Left forelimb (tissue), 1 donor: ENCODE measurements at places on chromosomes 2 and 18.
A peak's percentile ranks its signal among the peaks of the same experiment; 100 is the strongest.

- DNase-seq: no peak
Measured at GRCh38 chr2:159362816-159363251, 76.3 kb upstream of the WDSUB1 start.

- DNase-seq: peak; percentile 66
Measured at GRCh38 chr18:79496978-79497637, 101.4 kb downstream of the NFATC1 start.

DNA sequence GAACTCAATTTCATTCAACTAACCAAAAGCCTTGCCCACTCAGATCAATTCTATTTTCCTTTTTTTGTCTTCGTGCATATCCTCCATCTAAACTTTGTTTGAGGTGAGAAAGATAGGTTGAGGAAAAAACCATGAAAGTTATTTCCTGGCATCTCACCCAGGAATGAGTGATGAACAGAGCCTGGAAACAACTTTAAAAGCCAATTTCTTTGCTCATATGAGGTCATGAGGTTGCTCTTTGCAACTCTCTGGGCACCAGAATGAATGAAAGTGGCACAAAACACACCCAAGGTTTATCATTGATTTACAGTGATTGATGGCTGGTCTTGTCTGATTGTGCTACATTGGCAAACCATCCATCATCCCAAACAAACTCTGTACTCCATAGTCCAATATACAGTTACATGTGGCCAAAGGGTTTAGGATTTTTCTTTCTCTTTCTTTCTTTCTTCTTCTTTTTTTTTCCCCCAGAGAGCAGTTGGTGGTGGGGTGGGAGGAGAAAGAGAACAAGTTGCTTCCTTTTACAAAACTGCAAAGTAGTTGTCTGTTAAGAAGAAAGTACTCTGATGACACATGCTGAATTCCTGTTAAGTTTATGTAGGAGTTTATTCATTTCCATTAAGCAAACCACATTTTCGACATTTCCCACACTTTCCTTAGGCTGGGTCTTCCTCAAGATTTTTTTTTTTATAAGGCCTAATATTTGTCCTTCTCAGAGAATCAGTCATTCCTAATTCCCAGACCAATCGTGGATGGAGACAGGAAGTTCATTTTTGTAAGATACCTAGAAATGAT is 575.9 kb upstream of the ZEB2 start:
- DNase-seq: no peak

- peak; percentile 51 for DNase-seq
Measured at GRCh38 chr2:128636802-128637147, 318.1 kb upstream of the HS6ST1 start.

GRCh38 chr2:239881031-239881471 is 144.1 kb downstream of the NDUFA10 start:
- peak; percentile 42 for DNase-seq

DNA sequence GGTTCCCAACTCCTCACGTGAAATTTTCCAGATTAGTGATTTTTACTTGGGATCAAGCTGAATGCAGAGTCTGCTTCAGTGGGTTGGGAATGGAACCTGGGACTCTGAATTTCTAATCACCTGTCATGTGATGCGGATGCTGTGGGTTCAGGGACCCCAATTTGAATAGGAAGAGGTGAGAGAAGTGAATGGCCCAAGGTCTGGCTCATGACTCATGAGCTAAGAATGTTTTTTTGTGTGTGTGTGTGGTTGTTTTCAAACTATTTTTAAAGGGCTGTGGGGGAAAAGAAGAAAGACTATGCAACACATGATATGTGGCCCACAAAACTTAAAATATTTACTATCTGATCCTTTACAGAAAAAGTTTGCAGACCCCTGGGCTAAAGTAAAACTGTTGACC is 108.5 kb upstream of the CYRIA start:
- no peak for DNase-seq

- DNase-seq: no peak
Measured at GRCh38 chr2:68709421-68709911, 25.1 kb upstream of the ARHGAP25 start.

DNA sequence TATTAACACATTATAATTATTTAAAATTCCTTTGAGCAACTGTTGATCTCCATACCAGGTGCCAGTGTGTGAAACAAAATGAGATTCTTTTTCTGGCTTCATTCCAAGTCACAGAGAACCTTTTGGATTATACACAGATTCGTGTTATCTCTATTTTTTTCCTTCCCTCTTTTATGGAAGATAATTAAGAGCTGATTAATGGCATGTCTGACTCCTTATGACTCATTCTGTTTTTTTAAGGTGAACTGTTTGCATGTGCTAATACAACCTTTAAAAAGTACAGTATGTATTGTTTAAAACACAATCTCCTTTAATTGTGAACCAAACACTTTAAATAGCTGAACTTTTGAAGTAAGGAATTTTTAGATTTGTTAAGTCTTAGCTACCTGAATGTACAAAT is 39.3 kb downstream of the PELI1 start:
- DNase-seq: no peak

DNA sequence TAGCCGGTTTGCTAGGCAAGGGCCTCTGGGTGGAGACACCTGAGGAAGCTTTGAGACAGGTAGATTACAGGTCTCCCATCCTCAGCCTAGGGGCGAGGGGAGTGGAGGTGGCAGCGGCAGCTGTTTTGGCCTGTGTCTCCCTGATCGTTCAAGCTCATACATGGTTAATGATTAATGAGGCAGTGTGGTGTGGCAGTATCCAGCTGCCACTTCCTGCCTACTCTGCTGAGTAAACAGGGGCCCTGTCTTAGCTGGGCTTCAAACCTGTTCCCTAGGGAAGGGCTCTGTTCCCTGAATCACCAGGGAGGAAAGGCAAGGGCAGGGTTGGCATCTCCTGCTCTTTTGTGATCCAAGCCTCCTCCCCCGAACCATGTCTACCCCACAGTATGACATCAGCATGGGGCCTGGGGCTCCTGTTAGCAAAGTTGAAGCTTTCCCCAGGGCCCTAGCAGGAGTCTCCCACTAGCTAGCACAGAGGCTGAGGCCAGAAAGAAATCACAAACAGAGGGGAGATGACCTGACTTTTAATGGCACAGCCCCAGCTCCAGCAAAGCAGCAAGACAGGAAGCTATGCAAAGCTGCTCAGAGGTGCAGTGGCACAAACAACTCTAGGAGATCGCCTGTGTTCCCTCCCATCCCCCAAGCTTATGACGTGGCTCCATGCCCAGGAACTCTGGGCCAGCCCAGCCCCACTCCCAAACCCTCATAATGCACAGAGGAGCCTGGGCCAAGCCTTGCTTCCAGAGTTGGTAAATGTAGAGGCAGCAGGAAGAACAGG is 3.7 kb upstream of the TUBA4B start:
- DNase-seq: no peak

DNA sequence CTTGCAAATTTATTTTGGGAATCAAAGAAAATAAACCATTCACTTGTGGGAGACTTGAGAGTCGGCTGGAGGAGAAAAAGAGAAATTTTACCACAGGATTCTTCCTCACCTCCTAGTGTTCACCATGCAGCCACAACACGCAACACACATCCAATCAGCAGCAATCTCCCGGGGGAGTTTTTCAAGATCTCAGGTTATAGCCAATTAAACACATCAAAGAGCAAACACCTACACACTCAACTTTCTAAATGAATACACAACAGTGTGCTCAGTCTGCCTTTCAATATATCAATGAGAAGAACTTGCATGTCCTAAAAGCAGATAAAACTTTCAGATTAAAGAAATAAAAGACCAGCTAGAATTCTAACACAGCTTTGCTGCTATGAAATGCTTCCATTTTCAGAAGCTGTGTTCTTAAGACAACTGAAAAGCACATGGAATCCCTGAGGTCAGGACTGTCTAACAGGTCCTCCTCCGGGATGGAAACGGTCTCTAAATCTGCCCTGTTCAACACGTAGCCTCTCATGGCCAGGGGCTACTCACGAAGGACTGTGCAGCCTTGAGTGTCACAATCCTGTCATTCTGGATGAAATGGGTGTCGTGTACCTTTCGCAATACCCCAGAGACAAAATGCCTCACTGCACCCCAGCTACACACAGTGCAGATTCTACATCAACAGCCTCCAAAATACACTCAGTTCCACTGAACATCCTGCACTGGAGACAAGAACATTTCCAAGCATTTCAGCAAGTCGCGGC is 84.2 kb downstream of the ZNF516 start:
- DNase-seq: peak; percentile 42

GRCh38 chr2:208627110-208627884 is 220.7 kb downstream of the PTH2R start:
- no peak for DNase-seq

DNA sequence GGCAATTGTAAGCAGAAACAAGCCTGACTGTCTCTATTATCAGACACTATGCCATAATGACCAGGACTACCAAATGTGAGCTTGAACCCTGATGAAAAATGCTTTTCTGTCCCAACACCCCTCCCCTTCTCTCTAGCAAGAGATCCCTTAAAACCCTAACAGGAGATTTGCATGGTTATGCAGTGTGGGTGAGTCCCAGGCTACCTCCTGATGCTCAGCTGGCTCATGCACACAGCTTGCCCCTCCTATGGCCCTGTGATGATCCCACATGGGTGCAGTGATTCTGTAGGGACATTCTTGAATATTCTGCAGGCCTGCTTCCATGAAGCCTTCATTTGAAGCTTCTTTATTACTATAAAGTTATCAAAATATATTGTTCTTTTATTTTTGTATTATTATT is 357.4 kb downstream of the AKAIN1 start:
- no peak for DNase-seq

DNA sequence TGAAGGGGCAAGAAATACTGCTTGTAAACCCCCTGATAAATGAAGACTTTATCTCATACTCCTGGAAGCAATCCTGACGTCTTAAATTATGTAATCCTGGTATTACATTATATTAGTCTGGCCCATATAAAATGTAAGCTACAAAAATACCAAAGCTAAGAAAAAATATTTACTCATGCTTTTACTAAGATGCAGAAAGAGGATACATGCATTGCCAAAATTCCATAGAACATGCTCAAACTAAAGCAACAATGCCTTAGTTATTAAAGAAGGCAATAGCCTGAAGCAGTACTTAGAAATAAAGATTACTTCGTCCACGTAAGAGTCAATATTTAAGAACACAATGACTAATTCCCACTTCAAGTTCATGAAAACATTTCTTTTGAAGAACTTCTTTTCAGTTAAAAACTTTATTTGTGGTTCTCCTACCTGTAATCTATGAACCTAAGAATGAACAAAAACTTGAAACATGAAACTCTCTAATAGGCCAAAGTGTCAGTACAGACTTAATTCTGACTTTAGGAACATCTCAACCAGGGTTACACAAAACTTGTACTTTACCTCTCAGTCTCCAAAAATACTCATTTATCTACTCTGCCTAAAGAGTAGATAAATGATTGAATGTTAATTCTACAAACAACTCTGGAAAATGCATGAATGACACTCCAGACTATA is 117.3 kb downstream of the THADA start:
- DNase-seq: no peak

DNA sequence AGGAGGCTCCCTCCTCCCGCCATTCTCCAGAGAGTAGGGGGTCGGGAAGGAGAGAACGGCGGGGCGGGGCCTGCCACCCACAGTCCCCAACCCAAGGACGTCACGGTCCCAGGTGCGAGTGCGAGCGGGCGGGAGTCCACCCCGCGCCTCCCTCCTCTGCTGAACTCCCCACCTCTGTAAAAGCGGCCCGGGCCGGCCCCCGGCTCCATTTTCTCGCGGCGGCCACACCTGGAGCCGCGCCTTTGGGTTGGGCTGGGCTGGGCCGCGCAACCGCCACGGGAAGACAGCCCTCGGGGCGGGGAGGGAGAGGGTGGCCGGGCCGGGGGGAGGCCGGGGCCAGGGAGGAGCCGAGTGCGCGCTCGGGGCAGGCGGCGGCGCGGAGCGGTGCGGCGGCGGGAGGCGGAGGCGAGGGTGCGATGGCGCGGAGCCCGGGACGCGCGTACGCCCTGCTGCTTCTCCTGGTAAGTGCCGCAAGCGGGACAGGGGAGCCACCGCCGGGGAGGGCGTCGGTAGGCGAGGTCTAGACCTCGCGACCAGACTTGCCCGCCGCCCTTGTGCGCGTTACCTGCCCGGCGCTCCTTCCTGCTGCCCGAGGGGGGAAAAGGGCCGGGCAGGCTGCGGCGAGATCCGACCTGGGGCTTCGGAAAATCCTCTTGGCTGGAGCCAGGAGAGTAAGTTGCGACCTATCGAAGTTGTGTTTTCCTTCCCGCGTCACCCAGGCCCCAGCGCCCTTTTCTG is at the start of gene DSG2:
TSS of gene DSG2 (plus strand) at position 342 of the 738 bp plus-strand sequence. CDS start at position 417, 75 bp downstream.
- DNase-seq: peak; percentile 69

DNA sequence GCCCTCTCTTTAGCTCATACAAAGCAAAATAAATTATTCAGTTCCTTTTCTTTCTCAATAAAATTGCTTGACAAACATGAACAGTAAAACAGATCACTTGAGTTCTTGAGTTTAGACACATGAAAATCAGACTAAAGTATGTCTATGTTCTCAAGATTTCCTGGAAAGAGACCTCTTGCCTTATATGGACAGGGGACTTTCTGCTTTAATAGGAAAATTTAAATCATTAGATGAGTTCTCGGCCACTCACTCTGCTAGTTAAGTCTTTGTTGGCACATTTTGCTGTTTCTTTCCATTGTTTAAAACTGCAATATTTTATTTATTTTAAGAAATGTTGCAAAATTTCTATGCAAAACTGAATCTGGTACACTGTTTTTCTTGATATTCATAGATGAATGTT is 207.8 kb downstream of the RND3 start:
- DNase-seq: no peak

GRCh38 chr2:133053541-133053940 is 383.5 kb upstream of the LYPD1 start:
- DNase-seq: no peak

- no peak for DNase-seq
Measured at GRCh38 chr2:100771125-100771524, 48.8 kb upstream of the NPAS2 start.

DNA sequence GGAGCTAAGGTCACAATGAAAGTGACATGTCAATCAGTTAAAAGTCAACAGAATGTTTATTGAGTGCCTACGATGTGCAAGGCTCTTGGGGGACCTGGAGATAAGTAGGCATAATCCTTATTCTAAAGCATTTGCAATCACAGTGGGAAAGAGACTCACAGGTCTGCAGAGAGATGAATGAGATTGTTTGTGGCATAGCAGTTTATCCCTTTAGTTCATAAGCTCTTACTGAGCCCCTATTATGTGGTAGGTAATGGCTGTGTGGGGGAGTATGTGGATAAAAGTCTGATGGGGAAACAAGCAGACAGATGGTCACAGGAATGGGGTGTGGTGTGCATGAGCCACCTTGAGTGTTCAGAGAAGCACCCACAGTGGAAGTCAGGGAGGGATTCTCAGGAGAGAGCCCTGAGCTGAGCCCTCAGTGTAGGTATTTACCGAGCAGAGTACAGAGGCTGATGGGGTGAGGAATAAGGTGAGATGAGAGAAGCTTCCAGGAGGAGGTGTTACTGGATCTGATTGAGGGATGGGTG is 48.1 kb downstream of the EMILIN2 start:
- no peak for DNase-seq
